ENCODE measurements at places on chromosomes 6 and 20. TPM values are rescaled to one million over a fixed set of nuclear protein-coding genes. Genes with fewer than 3 reads are reported as not detected.

DNA sequence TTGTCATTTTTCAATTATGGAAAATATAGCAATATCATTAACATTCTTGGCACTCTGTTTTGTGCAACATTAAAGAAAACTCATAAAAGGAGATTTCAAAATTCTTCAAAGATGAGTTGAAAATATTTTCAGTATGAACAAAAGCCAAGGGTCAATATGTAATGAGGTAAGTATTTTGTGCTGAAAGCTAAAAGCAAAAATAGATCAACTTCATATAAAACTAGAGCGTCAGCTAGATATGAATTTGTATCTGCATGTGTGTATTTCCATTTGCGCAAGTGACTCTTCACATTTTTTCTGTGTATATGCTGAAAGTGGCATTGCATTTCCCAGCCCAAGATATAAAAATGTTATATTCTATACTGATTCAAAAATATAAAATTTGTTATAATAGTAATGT, 492.1 kb upstream of the EYS start:
- H3K4me3 ChIP-seq, result no peak overlapping the region
- H3K36me3 ChIP-seq, result no peaks in the 10 kb centered on the region
- H3K27me3 ChIP-seq, result no peaks in the 10 kb centered on the region
- H3K27ac ChIP-seq, result no peak overlapping the region
- no peak for DNase-seq
- H3K4me1 ChIP-seq, result no peaks in the 10 kb centered on the region

SCUBE3 gene
- not detected for total RNA-seq

DNA sequence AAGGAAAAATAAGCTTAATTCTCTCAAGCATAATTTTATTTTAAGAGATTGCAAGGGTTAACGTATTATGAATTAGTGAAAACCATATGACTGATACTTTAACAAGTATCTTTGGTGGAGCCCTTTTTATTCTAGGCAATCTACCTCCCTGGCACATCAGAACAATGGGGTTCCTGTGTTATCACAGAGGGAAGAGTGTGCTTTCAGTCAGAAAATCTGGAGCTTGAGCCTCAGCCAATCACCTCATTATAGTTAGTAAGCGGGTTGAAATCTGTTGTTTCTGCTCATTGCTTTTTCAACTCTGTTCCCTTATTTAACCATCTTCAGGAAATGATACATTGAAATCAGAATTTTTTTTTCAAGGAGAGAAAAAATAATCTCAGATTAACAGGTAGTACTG, 391 bp downstream of the ADGRF1 start:
- H3K27ac ChIP-seq, result no peak overlapping the region
- H3K36me3 ChIP-seq, result no peaks in the 10 kb centered on the region

GRCh38 chr20:56793916-56794315, 164.8 kb downstream of the TFAP2C start:
- H3K4me1 ChIP-seq, result no peaks in the 10 kb centered on the region
- DNase-seq, result no peak
- no peak overlapping the region for H3K4me3 ChIP-seq
- H3K27me3 ChIP-seq, result no peaks in the 10 kb centered on the region

CD83 gene
- 2.0 TPM for total RNA-seq

DNA sequence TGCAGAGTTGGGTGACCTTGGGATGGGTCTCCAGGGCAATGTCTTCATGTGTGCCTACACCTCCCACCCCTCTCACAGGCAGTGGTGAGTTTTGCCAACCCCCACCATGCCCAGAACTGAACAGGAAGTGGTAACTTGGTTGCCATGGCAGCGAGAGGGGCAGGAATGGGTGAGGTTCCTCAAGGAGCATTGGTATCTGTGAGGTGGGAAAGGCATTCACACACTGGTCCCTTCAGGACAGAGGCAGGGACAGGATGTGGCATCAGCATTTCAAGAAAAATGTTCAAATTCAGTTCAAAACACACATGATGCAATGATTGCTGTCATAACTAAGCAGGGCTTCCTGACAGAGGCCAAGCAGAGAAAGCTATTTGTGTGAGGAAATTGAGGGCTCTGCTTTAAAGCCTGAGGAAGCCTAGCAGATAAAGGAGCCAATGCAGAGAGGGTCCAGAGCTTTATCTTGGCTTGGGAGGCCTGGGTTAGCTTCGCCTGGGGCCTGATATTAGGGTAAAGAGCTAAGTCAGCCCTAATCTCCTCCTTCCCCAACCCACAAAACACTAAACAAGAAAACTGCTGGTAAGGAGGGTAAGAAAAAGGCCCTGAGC, 551 bp downstream of the TREML2 start:
- H3K4me1 ChIP-seq, result no peaks in the 10 kb centered on the region
- no peaks in the 10 kb centered on the region for H3K36me3 ChIP-seq
- no peaks in the 10 kb centered on the region for H3K27me3 ChIP-seq
- H3K27ac ChIP-seq, result no peak overlapping the region

PKIB gene
- total RNA-seq, result 0.59 TPM
